ENCODE measurements at places on chromosomes 7 and 10.
A peak's percentile ranks its signal among the peaks of the same experiment; 100 is the strongest.

DNA sequence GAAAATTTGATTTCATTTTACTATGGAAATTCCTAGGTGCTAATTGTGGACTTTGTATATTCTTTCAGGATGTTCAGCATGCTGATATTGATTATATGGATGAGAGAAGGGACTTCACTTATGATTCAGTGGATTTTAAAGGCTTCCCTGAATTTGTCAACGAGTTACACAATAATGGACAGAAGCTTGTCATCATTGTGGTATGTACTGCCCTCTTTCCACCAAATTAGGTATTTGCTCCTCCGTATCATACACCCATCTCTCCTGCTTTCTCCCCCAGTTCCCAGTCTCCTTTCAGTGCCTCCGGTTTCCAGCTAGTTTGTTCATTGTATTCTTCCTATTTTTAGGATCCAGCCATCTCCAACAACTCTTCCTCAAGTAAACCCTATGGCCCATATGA is 34.6 kb downstream of the MGAM start:
- DNase-seq: no peak

DNA sequence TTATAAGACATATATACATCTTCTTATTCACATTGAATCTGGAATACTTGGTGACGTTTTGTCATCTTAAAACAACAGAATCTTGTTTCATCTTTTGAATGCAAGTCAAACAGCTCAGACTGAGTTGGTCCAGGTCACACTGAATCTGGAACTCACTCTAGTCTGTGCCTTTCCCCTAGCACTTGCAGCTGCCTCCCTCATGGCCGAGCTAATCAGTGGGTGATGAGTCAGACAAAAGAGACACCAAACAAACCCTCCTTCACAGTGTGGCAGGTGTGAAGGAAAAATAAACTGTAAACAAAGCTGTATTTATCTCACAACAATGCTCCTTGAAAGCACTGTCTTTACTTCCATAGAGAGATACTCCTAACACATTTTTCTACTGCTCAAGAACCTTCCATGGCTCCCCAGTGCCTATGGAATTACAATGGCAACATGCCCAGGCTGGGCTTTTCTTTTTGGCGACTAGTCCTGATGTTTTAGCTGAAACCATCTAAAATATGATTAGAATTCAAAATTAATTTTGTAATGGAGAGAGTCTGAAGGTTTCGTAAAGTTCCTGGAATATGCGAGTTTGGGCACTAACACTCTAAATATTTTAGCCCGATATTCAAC is 140.0 kb downstream of the ZNF365 start:
- DNase-seq: no peak

- no peak for DNase-seq
These were observed 62.0 kb downstream of the KIAA1549 start for GRCh38 chr7:138919216-138919615.

DNA sequence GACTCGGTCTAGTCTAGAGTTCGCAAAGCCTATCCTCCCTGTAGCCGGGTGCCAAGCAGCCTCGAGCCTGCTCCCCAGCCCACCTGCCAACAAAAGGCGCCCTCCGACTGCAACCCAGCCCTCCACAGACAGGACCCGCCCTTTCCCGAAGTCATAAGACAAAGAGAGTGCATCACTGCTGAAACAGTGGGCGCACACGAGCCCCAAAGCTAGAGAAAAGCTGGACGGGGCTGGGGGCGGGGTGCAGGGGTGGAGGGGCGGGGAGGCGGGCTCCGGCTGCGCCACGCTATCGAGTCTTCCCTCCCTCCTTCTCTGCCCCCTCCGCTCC is 622 bp upstream of the COL1A2 start:
- peak; percentile 79 for DNase-seq

- DNase-seq: no peak
These were observed 6.5 kb downstream of the AHR start for GRCh38 chr7:17304926-17305325.
